RWPE2 (cell line): ENCODE measurements at places on chromosomes 11 and 22.

- peak; percentile 52 for DNase-seq
These were observed 320 bp downstream of the CLTCL1 start for GRCh38 chr22:19291218-19291579.

DNA sequence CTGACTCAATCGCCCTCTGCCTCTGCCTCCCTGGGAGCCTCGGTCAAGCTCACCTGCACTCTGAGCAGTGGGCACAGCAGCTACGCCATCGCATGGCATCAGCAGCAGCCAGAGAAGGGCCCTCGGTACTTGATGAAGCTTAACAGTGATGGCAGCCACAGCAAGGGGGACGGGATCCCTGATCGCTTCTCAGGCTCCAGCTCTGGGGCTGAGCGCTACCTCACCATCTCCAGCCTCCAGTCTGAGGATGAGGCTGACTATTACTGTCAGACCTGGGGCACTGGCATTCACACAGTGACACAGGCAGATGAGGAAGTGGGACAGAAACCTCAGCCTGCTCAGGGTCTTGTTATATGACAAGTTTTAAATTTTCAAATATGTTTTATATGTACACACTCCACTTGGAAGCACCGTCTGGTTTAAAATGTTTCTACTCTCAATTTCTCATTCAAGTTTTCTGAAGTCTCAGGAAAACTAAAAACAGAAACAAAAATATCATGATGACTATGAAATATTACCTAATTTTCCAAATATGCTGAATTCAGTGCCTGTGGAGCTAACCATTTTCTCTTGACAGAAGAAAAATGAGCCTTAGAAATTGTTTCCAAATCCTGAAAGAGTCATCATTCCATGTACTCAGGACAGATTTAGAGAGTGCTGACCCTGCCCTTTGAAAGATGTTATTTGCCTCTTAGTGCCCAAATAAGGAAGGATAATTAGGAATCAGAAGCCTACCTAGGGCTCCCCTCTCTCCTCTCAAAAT lies 48.8 kb upstream of the TOP3B start:
- no peak for DNase-seq

GRCh38 chr22:43753688-43754087 lies 58.4 kb downstream of the EFCAB6 start:
- no peak for DNase-seq

DNA sequence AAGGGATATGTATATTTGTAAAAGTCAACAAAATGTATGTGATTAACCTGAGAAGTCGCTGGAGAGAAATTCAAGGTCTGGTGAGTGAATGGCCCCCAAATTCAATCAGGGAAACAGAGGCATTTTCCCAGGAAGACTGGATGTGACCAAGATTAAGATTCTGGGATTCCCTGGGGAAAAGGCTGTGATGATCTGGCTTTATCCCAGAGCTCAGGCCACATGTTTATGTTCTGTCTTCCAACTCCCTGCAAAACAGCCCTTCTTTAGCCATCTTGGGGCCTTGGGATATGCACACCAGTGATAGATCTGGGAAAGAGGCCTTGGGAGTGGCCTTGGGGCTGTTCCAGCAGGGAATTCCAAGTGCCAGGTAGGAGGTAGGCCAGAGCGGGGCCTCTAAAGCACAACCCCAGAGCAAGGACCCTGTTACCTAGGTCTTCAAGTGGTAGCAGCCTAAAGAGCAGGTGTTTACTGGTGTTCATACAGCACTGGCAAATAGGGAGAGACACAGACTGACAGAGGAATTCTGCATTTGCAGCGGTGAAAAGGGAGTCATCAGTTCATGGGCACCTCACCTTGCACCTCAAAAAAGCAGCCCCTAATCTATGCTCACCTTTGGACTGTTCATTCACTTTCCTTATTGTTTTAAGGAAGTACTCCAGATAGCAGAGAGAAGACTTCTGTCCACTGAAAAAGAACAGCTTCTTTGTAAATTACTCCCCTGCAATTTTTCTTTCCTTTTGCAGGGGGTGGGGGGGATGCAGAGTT lies 312.4 kb downstream of the BUD13 start:
- DNase-seq: no peak

GRCh38 chr22:48299801-48300200 lies 1527.9 kb downstream of the BRD1 start:
- peak; percentile 43 for DNase-seq

- DNase-seq: peak; percentile 74
These were observed 1.4 kb downstream of the ASCL2 start for GRCh38 chr11:2268729-2269600.

DNA sequence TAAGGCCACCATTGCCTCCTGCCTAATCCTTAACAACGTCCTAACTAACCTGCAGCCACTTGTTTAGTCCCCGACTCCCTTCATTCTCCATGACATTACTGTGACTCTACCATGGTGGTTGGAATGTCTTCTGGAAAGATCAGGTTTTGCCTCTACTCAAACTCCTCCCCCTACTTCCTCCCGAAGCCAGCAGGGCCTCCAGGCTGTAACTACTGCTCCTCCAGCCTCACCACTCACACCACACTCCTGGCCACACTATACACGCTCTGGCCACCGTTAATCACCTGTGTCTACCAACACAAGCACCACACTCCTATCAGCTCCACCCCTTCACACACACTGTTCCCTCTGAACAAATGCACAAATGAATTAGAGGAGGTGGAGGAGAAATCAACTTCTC lies 69.2 kb downstream of the PACSIN2 start:
- no peak for DNase-seq

DNA sequence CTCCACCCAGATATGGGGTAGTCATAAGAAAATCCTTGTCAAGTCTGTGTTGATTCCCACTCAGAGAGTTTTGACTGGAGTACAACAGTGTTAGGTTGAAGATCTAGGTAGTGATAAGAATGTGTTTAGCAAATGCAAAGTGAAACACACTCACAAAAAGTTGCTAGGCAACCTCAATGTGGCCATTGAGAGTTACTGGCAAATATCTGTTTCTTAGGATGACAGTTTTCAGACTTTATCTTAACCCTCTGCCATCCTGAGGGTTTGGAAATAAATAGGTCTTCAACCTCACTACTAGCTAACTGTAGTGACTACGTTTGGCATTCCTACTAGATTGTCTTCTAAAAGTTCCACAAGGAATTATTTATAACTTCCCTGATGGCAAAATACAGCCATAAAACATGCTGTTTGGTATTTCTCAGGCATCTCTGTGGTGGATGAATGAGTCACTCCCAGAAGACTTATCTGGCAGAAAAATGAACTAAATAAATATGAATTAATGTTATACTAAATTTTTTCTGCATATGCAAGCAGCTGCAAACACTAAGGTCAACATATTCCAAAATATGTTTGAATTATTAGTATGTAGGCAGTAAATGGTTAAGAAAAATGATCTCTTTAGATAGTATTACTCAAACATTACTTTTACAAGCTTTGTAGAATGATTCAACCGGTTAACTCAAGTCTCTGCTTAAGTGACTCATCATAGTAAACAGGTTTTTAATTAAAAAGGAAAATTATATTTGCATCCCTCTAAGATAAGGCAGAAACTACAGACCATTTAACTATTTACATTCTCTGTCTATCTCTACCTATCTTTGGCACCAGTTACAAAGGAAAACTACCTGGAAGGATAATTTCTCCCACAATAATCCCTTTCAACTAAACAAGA lies 17.1 kb upstream of the SYTL2 start:
- DNase-seq: no peak

DNA sequence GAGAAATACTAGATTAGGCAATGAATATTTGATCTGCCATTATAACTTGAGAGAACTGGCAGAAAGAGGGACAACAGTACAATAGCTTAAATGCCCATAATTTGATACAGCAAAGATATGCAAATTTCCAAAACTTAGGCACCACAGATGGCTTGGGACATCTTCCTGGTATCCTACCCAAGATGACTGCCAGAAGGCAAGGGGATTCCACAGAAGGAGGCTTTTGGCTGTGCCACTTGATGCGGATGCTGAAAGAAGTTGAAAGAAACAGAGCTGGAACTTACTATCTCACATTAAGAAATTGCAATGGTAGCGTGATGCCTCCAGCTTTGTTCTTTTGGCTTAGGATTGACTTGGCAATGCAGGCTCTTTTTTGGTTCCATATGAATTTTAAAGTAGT lies 216.7 kb downstream of the TTC28 start:
- DNase-seq: no peak

- no peak for DNase-seq
These were observed 59.5 kb downstream of the TRIM29 start for GRCh38 chr11:120078397-120078796.

- DNase-seq: no peak
These were observed 14.3 kb downstream of the EIF3M start for GRCh38 chr11:32597921-32598320.

DNA sequence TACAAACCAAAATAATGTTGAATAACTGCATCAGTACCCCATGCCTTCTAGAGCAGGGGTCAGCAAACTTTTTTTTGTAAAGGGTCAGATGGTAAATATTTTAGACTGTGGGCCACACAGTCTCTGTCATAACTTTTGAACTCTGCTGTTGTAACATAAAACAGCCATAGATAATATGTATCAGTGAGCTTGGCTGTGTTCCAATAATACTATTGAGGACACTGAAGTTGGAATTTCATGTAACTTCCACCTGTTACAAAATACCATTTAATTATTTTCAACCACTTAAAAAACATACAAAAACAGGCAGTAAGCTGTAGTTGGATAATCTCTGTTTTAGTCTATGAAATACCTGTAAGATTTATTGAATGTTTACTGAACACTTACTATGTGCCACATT lies 55.2 kb downstream of the PICALM start:
- no peak for DNase-seq

GRCh38 chr11:124801014-124801413 lies 808 bp upstream of the MSANTD2 start:
- DNase-seq: no peak

GRCh38 chr11:20211691-20212090 lies 51.4 kb upstream of the DBX1 start:
- DNase-seq: no peak

DNA sequence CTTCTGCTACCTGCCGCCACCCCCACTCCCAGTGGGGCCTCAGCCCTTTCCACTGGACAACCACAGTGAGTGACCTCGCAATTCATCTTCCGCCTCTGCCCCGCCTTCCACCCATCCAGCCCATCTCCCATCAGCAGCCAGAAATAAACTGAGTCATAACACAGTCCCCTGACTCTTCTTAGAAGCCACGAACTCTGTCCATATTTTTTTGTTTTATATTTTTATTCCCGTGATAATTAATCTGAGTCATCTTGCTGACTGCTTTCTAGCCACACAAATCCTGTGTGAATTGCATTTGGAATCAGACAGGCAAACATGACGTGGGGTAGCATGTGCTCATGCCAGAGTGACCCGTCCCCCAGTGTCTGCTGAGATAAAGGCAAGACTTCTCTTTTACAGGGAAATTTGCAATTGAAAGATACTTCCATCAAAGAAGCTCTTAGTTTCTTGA lies 7.0 kb downstream of the FADD start:
- no peak for DNase-seq

GRCh38 chr11:118581057-118581456 lies 8.8 kb downstream of the ARCN1 start:
- no peak for DNase-seq

DNA sequence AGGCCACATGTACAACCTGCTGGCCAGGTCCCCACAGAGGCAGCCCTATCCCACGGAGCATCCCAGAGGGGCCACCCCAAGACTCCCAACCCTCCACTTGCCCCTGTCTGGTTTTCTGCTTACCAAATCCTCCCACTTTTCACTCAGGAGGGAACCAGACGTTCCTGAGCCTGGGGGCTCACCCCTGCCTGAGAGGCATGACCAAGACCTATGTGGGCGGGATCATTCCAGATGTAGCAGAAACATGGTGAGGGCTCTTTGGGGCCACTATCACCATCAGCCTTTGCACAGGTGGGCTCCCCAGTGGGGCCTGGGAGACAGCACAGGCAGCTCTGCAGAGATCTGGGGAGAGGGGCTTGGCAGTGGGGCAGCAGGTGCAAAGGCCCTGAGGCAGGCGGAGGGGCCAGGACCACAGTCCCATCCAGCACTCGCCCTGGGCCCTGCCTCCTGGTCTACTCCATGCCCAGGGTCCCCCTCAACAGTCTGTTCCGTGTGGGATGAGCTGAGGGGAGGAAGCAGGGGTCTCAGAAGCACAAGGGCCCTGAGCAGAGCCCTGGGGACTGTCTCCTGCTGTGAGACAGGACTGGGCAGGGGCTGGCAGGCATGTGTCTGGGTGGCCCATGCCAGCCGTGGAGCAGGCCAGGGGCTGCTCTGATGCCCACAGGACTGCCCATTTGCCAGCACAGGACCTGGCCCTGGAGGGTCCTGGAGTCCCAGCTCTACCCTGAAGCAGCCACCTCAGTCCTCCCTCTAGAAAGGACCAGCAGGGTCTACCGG lies 9.4 kb downstream of the PIM3 start:
- no peak for DNase-seq

GRCh38 chr22:23222033-23222792 lies 41.9 kb downstream of the BCR start:
- no peak for DNase-seq

- no peak for DNase-seq
These were observed 8.6 kb downstream of the CDPF1 start for GRCh38 chr22:46241396-46242007.

GRCh38 chr11:110497231-110497978 lies 67.7 kb downstream of the FDX1 start:
- no peak for DNase-seq

DNA sequence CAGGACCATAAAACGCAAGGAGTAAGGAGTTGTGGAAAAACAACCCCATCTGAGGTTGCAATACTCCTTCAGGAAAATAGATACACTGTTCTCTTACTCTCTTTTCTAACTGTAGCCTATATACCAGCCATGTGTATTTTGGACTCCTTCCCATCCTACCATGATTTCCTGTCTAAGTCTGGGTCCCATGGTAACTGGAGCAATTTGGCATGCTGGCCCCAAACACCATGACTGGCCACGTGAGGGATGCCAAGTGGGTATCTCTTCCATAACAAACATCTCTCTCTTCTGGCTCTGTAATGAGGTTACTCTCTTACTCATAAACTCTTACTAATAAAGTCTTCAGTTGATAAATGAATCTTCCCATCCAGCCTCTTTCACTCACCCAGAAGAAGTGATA lies 26.5 kb downstream of the ABTB2 start:
- DNase-seq: no peak

- DNase-seq: no peak
These were observed 7.5 kb downstream of the DPAGT1 start for GRCh38 chr11:119093942-119094815.

- no peak for DNase-seq
These were observed 1520.4 kb downstream of the TBC1D22A start for GRCh38 chr22:48282804-48283203.

DNA sequence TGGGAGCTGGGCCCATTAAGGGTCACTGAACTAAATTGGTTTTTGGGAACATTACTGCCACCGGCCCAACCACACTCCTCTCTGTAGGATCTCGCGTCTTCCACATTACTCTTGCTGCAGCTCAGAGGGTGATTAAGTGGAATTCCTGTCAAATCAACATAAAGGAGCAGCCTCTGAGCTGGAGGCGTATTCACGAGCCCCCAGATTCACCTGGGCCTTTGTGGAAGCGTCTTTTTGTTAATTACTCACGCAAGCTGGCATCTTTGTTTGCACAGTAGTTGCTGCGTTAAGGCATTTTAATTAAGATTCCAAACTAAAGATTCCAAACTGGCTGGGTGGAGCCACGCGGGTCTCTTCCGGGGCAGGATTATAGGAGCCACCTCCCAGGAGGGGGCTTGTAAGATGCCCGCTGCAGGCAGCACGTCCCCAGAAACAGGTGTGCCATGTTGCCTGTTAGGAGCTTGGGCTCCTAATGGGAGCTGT lies 21.5 kb upstream of the RFPL3 start:
- DNase-seq: no peak

GRCh38 chr22:27866135-27867084 lies 52.6 kb downstream of the PITPNB start:
- no peak for DNase-seq

- DNase-seq: no peak
These were observed 14.9 kb downstream of the SCYL1 start for GRCh38 chr11:65539744-65540289.
